ENCODE measurements at places on chromosomes 3 and 15.

DNA sequence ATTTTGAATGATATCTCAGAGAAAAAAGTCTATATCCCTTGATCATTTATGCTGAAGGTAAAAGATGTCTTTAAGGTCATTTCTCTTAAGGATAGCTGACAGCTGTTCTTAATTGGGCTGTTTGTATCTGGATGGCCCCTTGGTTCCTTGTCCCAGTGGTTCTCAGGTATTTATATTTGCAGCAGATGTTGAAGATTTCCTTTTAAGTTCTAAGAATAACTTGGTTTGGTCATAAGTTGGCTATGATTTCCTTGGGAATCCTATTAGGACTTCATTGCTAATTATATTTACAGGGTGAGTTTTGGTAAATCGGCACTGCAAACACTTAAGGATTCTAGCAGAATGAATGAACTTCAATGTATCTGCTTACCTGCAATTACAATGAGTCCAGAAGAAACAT is 460.4 kb upstream of the SGO1 start:
- DNase-seq, result no peak

- no peak for DNase-seq
These were observed 67.5 kb upstream of the CORO2B start for GRCh38 chr15:68511073-68511991.

GRCh38 chr3:138197524-138197923 is 10.4 kb downstream of the ARMC8 start:
- no peak for DNase-seq

DNA sequence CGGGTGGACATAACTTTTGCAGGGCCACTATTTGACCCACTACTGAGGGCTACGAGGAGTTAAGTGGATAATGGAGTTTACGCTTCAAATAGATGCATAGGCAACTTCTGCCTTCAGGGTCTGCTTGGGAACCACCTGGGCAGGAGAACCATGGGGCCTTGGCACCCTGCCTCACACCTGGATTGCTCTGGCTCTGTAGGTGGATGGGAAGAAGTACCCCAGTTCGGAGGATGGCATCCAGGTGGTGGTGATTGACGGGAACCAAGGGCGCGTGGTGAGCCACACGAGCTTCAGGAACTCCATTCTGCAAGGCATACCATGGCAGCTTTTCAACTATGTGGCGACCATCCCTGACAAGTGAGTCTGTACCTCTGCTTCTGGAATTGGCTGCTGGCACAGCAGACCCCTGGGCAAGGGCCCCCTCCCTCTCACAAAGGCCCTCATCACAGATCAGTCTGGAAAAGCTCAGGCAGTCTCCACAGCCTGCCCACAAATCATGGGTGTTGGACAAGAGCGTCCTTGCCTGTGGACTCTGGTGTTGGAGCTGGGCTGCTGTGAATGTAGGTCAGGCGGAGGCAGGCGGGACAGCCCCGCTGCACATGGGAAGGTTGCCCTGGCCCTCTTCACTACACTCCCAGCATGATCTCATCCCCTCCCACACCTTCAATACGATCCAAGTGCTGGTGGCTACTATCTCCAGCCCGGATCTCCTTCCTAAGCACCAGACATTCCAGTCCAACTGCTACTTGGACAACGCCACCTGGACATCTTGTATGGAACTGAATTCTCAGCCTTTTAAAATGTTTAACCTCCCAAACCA is 46.7 kb downstream of the MESD start:
- DNase-seq, result no peak

DNA sequence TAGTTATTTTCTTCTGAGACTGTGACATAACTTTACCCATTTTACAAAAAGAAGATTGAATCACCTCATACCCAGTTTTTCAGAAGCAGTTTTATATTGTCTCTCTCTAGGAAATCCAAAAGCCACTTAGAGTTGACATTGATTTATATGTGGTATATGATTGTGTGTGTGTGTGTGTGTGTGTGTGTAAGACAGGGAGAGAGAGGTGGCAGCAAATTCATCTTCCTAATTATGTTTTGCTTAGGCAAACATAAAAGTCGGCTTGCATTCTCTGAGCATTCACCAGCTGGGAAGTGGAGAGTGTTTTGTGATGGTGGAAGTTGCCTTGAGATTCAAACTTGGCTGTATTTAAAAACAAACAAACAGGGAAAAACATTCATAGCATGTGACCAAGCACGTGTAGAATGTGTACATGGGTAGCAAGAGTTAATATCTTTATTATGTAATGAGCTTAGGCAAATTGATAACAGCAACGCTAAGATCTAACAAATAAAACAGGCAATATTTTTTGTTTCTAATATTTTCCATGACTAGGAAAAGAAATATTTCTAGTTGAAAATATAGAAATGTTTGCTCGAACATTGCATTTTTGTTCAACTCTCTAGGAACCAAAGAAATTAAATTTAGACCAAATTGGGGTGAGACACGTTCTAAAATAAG is 64.4 kb upstream of the IGF1R start:
- no peak for DNase-seq

DNA sequence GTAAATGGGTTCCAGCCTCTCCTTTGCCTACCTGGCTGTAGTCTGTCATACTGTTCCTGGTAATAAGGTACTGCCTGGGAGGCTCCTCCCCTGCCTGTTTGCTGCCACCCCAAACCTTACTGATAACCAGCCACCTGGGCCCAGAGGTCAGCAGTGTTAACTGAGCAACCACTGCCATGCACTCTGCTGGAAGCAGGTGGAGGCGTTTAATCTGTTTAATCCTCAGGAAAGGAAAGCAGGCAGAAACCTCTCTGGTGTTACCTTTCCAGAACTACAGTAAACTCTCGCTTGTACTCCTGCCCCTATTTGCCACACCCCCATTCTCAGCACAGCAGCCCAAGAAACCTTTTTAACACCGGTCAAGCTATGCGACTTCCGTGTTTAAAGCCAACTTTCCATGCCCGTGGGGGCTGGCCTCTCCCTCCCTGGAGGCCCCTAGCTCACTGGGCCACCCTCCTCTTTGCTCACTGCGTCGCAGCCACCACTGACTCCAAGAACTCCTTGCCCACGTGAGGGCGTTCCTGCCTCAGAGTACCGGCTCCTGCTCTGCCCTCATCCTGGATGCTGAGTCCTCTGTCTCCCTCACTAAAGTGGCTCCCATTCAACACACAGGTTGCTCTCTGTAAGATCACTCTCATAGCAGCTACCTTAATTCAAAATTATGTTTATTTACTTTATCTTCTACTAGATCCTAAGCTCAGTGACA is 8.3 kb downstream of the BDH1 start:
- no peak for DNase-seq

GRCh38 chr3:53570081-53570480 is 75.7 kb downstream of the CACNA1D start:
- DNase-seq, result no peak

- DNase-seq, result no peak
These were observed 122.0 kb downstream of the SEMA6D start for GRCh38 chr15:47839233-47839825.

DNA sequence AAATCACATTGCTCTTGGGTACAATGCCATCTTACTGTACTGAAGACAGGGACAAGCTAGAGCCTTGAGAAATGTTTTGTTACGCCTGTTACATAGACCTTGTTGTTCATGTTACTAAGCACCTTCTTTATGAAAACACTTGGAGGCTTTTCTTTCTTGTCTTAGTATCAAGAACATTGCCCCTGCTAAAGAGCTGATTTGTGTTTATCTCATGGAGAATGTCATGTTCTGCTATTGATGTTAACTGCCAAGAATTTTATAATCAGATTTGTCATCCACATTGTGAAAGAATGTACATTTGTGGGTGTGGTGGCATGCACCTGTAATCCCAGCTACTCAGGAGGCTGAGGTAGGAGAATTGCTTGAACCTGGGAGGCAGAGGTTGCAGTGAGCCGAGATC is 431.3 kb upstream of the MDFIC2 start:
- no peak for DNase-seq

DNA sequence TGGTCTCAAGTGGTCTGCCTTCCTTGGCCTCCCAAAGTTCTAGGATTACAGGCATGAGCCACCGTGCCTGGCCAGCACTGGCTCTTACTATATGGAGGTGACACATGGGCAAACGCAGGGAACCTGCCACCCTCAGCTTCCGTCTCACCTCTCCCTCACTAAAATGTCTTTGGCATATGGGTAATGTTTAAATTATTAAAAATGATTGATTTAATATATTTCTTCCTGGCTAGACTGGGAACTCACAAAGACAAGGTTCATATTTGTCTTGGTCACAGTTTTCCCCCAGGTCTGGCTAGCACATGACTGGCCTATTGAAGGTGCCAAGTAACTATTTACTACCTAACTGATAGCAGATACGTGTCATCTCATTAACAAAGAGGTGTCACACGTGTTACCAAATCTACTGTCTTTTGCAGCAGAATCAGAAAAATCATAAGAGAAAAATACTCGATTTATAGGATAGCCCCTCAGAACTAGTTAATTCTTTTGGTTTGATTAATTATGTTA is 48.2 kb downstream of the SYNM start:
- DNase-seq, result no peak

DNA sequence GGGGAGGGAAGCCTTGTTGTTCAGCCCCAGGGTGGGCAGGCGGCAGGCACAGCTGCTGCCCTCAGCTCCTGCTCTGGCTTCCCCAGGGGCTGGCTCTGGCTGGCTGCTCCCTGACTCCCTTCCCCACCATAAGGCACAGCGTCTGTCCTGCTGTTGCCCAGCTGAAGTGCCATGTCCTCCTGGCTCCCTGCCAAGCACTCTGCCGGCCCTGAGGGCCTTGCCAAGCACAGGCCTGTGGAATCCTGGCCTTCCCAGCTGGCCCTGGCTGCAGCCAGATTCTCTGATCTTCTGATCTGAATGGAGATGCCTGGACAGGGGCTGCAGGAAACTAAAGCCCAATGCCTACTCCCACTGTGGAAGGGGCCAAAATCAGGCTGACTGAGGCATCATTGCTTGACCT is 1.1 kb downstream of the IQCF6 start:
- DNase-seq, result no peak

GRCh38 chr15:72197041-72197459 is 537 bp downstream of the GRAMD2A start:
- no peak for DNase-seq

GRCh38 chr3:128411574-128412064 is 55.1 kb downstream of the DNAJB8 start:
- no peak for DNase-seq

GRCh38 chr15:32864051-32864450 is 146.2 kb downstream of the GREM1 start:
- DNase-seq, result no peak

DNA sequence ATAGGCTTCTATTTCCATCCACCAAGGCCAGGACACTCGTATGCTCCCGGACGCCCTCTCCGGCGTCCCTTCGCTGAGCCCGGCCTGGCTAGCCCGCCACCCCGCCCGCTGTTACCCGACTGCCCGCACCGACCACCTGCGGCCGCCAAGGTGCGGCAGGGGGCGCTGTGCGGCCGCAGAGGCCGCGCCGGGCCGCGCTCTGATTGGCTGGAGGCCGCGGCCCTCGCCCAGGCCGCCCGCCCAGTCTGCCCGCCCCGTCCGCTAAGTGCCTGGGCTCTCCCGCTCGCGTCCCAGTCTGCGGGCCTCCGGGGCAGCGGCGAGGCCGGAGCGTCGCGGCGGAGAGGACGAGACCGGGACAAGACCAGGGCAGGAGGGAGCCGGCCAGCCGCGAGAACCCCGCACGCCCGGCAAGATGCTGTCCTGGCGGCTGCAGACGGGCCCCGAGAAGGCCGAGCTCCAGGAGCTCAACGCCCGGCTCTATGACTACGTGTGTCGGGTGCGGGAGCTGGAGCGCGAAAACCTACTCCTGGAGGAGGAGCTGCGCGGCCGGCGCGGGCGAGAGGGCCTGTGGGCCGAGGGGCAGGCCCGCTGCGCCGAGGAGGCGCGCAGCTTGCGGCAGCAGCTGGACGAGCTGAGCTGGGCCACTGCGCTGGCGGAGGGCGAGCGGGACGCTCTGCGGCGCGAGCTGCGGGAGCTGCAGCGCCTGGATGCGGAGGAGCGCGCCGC is at the start of gene SYNM:
Gene SYNM, plus strand, starts transcription at position 293 of the 726 bp plus-strand sequence. Its CDS starts 120 bp downstream, at position 413.
- peak; percentile 95 for DNase-seq

GRCh38 chr15:77455696-77456321 is 35.1 kb downstream of the HMG20A start:
- no peak for DNase-seq

- no peak for DNase-seq
These were observed 61.4 kb downstream of the WHAMM start for GRCh38 chr15:82870727-82871320.

GRCh38 chr3:141082064-141082463 is 30.9 kb downstream of the SPSB4 start:
- DNase-seq, result no peak

DNA sequence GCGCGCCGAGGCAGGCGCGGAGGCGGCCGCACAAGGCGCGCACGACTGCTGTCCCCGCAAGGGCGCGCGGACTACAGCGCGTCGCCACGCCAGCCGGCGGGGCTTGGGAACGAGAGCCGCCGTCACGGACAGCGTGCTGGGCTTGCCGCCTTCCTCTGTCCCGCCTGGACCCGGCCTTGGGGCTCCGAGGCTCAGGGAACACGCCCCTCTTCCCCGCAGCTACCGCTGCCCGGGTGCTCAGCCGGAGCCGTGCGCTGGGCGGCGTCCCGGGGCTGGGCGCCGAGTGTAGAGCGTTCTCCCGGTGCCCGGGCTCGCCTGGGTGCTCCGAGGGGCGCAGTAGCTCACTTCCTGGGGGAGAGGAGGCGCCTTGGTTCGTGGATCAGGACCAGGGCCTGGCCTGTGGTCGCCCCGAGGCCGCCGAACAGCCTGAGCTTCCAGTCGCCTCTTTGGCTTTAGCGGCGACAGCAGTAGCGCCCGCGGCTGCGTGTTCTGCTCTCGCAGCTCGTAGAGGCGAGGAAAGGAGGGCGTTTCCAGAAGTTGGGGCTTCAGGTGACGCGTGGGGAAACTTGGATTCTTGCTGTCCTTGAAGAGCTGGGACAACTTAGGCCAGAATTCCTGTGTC is 226.7 kb upstream of the C2CD4B start:
- peak; percentile 54 for DNase-seq

GRCh38 chr3:180011927-180012326 is 24.8 kb downstream of the PEX5L start:
- no peak for DNase-seq

GRCh38 chr3:39448506-39449233 is 18.8 kb upstream of the MOBP start:
- no peak for DNase-seq

GRCh38 chr3:71430941-71431552 is 152.5 kb downstream of the FOXP1 start:
- no peak for DNase-seq

GRCh38 chr3:102140116-102140515 is 290.8 kb downstream of the NFKBIZ start:
- no peak for DNase-seq

Data from GM13977 (cell line).